GM10248 (cell line): ENCODE measurements at places on chromosomes 4 and X.

GRCh38 chr4:109079201-109079600 is 223.3 kb downstream of the COL25A1 start:
- no peak for DNase-seq

DNA sequence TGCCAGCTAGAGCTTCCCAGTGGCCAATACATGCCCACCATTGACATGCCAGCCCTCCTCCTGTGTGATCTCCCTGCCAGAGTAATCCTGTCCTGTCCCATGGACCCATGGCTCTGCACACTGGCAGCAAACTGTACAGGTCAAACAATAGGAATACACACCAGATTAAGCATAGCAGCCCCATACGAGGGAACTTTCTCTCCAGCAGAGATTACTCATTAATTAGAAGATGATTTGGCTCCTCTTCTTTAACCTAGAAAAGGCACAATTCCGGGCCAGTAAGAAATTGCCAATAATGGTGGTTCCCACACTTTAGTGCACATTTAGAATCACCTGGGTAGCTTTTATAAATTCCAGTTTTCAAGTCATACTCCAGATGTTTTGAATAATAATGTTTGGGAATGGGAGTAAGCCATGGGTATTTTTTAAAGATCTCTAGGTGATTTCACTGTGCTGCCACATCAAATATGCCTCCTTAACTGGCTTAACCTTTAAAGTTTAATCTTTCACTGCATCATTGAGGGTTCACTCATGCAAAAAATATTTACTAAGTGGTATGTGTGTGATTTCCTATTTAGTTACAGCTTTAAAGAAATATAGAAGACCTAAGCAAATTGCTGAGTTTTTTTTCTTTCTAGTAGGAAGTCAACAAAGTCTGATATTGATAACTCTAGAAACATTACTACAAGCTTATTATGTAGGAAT is 277.6 kb upstream of the NWD2 start:
- DNase-seq: no peak

DNA sequence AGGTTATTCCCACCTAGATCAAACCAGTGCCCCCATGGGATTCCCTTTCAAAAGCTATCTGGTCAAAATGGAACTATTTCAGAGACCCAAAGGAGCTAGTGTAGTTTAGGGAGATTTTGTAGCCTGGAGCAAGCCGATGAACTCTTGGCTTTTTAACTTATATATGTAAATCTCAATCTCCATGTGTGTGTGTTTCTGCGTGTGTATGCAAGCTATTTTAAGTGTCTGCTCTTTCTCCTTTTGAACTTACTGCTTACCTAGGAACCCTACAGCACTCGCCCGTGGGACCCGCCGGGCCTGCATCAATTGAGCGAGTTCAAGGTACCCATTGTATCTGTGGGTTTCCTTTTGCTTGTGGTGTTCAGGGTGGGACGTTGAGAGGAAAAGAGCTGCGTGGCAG is 10.4 kb downstream of the CSTF2 start:
- no peak for DNase-seq

DNA sequence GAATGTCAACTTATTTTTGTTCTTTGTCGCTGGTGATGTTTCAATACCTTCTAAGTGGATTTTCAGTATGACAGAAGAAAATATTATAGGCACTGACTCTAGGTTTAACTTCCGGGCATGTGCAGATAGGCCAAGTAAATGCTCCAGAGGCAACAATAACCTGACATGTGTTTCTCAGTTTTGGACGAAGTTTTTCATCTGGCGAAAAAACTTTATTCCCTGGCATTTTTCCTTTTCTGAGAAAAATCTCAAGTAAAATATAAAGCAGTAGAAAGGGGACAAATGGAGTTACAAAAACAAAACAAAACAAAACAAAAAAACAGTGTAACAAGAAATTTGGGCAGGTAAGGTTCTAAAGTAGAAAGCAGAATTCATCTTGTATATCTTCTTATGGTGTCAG is 173.5 kb downstream of the ANTXR2 start:
- DNase-seq: no peak

DNA sequence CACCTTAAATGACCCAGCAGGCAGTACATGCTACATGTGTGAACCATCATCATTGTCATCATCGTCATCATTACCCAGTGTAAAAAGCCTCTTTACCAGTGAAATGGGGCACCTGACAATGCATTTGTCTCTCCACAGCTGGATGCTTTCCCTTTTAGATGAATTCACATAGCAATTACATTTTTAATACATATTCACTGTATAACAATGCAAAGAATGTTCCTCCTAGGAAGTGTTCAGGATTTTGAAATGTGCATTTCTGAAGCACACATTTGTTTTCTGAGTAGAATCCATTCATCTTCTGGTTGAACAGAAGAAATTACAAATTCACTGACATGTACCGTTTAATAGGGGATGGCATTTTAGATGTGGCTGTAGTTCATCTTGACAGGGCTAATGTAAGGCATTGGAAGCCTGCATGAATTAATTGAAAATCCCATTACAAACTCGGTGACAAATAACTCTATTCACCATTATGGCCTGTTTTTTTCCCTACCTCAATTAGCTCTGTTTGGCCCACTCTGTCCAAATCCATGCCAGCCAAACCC is 111.1 kb downstream of the SH3RF1 start:
- no peak for DNase-seq

- no peak for DNase-seq
Observed at GRCh38 chr4:1344696-1345095, 2.3 kb upstream of the UVSSA start.

GRCh38 chrX:39758791-39759525 is 338.8 kb downstream of the BCOR start:
- no peak for DNase-seq

- no peak for DNase-seq
Observed at GRCh38 chrX:24658421-24658820, 11.3 kb upstream of the PCYT1B start.

- DNase-seq: no peak
Observed at GRCh38 chrX:77070202-77070918, 376.8 kb upstream of the FGF16 start.

DNA sequence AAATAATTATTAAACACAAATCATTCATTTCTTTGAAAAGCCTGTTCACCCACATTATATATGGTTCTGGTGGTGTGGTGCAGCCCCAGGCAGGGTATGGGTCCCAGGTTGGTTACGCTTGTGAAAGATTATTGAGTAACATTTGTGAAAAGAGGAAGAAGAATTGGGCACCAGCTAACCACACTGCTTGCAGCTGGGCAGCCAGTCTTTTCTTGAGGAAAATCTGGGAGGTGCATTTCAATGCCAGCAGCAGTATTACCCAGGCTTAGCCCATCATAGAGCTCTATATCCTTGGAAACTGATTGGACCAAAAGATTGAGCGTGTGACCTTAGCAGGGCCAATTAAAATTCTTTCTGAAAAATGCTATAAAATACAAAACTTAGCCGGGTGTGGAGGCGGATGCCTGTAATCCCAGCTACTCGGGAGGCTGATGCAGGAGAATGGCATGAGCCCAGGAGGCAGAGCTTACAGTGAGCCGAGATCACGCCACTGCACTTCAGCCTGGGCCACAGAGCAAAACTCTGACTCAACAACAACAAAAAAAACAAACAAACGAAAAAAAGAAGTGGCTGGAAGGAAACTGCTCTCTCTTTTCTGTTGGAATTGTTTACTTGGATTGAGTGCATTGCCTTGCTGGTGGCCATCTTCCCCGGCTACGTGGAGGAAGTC is 9.7 kb upstream of the PLAC8 start:
- DNase-seq: no peak

- DNase-seq: no peak
Observed at GRCh38 chr4:108255203-108255747, 86.5 kb upstream of the LEF1 start.

DNA sequence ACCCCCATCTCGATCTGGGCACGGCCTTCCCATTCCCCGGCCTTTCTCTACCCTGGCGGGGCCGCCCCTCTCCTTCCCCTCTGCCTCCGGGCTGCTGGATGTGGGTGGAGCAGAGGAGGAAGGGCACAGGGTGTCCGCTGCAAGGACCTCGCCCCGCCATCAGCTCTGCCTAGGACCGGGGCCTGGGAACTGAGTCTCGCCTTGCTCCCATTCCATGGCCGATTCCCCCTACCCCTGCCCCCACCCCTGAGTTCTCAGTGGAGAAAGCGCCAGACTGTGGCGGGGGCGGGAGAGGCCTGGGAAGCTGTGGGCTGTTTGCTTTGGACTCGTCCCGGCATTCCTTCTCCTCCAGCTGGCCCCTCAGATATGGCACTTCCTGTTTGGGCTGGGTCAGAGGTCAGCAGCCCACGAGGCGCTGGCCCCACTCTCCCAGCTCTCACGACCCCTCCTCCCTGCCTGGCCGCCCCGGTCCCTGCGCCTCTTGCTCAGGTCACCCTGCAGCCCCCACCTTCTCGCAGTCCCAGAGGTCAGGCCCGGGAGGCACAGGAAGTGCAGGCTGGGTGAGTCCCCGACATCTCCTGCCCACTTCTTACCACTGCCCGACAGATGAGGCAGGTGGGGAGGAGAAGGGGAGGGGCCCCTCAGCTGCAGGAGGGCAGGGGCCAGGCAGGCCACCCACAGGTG is 6.4 kb upstream of the BGN start:
- DNase-seq: no peak

DNA sequence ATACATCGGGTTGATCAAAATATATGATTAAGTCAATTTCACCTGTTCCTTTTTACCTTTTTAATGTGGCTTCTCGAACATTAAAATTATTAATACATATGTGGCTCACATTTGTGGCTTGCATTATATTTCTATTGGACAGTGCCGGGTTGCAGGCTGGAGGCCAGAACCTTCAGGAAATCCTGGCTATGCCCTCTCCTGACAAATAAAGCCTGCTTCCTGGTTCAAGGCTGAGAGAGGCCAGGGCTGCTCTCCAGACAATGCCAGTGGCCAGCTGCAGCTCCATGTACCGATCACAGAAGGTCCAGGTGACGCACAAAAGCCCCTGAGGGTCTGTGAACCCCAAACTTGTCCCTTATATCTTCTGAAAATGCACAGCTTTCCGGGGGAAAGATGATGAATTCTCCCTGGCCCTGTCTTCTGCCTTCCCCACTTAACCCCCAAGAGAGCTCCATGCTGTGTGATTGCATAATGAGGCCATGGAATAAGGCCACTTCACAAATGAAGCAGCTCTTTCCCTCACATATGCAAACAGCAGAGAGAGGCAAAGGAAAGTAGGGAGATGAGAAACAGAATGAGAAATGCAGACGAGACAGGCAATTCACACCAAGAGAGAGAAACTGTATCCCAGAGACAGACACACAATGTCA is 241.2 kb downstream of the BCOR start:
- no peak for DNase-seq

- DNase-seq: no peak
Observed at GRCh38 chr4:15536552-15537499, 67.1 kb downstream of the CC2D2A start.

- no peak for DNase-seq
Observed at GRCh38 chr4:7500404-7500803, 65.7 kb upstream of the PSAPL1 start.

GRCh38 chrX:9606971-9607370 is 142.1 kb downstream of the TBL1X start:
- DNase-seq: no peak

- DNase-seq: no peak
Observed at GRCh38 chrX:134324359-134324758, 87.4 kb downstream of the CCDC160 start.

- DNase-seq: no peak
Observed at GRCh38 chr4:10117359-10118047, 904 bp upstream of the WDR1 start.

DNA sequence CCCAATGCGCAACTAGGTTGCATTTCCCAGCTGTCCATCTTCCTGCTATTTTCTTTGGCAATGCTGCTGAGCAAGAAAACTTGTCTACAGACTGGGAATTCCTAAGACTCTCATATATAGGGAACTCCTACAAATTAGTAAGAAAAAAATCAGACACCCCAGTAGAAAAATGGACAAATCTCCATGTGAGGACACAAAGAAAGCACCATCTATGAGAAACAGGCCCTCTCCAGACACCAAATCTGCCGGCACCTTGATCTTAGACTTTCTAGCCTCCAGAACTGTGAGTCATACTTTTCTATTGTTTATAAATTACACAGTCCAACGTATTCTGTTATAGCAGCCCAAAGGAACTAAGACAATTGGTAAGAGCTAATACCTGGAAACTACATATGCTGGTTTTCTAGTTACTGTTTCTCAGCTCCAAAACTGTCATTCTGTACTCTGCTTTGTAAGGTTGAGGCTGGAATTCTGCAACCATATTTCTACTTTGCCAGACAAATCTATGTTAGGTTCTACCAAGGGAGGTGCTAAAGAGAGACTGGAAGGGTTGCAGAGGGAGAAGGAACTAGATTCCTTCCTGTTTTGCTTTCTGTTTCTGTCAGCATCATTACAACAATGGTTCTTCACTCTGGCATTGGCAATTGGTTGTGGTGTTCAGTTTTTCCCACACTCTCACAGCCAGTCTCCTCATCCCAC is 35.7 kb upstream of the FAM241A start:
- DNase-seq: peak; percentile 29

DNA sequence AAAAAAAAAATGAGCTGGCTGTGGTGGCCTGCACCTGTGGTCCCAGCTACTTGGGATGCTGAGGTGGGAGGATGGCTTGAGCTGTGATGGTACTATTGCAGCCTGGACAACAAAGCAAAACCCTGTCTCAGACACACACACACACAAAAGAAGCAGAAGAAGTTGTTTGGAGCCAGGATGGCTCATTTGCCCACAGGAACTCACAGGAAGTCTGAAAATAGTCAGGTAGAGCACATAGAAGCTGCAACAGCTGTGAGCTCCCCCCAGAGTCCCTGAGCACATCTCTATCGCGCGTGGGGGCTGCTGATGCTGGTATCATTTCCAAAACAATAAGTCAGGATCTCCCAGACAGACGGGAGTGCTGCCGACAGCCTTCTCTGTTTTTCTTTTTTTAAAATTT is 13.4 kb upstream of the DHRSX start:
- no peak for DNase-seq

- no peak for DNase-seq
Observed at GRCh38 chr4:127959794-127960193, 5.2 kb downstream of the MFSD8 start.

- DNase-seq: no peak
Observed at GRCh38 chr4:14994242-14994641, 8.0 kb upstream of the CPEB2 start.

DNA sequence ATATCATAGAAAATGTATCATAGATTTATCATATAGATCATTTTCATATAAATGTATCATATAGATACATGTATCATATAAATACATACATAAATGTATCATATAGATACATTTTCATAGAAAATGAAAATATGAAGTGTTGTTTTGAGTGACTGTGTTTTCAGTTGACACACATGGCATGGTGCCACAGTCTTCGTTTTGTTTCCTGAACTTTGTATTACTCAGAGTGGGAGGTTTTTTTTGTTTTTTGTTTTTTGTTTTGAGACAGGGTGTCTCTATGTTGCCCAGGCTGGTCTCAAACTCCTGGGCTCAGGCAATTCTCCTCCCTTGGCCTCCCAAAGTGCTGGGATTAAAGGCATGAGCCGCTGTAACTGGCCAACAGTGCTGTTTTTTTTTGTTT is 3.9 kb downstream of the RBM10 start:
- DNase-seq: no peak

- no peak for DNase-seq
Observed at GRCh38 chrX:141405853-141406492, 163.7 kb upstream of the SPANXC start.
